ENCODE measurements at places on chromosomes 2 and 18.

GRCh38 chr18:57624988-57625387 is 3.4 kb upstream of the NARS1 start:
- DNase-seq = no peak

DNA sequence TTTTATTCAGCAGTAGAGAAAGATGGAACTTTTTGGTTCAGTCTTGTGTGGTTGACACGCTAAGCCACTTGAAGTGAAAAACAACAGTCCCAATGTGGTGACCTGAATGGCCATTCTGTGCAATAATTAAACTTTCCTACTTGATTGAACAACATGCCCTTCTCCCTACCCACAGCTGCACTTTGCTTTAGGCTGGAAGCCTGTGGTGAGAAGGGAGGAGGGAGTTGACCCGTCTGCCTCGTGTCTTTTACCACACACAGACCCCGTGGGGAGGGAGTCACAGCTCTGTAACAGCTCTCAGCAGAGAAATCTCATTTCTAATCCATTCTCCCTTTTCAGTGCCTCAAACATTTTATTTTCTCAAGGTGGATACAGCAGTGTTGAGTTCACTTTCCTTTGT is 138.2 kb upstream of the PKDCC start:
- no peak for DNase-seq

DNA sequence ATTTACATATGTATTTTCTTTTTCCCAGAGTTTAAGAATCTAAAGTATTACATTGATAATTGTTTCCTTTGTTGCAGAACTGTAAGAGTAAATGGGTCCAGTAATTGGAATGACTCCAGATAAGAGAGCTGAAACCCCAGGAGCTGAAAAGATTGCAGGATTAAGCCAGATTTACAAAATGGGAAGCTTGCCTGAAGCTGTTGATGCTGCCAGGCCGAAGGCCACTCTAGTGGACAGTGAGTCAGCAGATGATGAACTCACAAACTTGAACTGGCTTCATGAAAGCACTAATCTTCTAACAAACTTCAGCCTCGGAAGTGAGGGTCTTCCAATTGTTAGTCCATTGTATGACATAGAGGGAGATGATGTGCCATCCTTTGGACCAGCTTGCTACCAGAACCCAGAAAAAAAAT is 183.8 kb upstream of the STON1 start:
- DNase-seq = no peak

- no peak for DNase-seq
Measured at GRCh38 chr2:222797871-222798270, 63.0 kb upstream of the ACSL3 start.

DNA sequence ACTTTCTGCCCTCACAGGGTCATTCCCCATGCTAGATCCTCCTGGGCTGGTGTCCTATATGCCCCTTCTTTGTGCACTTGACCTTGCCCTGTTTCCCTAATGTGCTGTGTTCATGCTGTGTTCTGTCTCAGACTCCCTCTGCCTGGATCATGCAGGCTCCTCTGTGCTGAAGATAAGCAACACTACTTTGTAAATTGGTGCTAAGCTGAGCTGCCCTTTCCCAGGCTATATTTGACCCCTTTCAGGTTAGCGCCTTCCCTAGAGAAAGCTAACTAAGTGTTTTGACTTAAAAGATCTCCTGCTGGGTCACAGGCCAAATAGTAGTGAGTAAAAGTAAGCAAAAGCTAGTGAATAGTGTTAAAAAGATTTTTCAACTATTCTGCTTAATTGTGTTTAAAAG is 257.2 kb upstream of the RGPD4 start:
- no peak for DNase-seq

DNA sequence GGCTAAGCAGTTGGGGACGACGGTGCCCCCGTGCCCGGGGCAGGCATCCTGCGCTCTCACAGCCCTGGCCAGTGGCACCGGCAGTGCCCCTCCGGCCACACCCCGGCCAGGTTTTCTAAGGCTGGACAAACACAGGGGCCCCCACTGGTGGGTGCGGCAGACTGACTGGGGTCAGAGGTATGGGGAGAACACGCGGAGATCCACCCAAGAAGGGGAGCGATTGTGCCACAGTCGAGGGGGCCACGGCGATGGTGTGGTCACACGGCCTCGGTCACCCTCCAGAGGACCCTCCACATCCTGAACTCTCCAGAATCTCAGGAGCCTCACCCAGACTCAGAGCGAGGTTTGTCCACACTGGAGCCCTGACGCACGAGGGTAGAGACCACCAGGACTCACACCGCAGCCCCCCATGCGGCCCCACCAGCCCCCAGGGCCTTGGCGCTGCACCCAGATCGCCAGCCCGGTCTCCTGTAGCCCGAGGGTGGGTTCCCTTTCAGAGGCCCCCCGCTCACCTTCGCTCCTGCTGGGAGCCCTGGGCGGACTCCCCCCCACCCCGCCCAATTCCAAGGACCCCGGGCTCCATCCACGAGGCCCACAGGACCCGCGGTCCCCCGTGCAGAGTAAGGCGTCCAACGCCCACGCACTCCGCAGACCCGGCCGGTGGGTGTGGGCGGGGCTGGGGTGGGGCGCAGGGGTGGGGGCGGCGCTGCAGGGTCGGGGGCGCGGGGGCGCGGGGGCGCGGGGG is 15.2 kb downstream of the PDCD1 start:
- DNase-seq = no peak

DNA sequence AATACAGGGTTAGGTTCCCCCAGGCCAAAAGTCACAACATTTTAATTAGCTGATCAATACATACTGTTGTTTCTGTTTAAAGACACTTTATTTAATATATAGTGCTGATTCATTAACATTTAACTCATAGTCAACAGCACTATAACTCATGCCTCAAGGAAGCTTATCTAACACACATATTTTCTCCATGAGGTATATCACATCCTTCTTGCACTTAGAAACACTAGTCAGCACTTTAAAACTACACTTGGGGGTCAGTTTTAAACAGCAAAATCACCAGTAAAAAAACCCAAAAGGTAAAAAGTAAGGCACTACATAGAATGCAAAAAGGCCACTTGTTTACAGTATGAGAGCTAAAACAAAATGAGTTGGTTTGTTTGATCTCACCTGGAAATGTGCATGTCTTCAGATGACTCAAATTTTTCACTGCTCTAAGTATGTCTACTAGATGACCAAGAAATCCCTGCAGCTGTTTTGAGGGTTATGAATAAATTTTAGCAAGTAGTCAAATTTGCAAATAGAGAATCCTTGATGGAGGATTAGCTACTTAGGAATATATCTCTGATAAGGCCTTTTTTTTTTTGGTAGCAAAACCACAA is 54.1 kb upstream of the EPB41L5 start:
- no peak for DNase-seq

- no peak for DNase-seq
Measured at GRCh38 chr2:37740164-37740739, 68.8 kb upstream of the CDC42EP3 start.

DNA sequence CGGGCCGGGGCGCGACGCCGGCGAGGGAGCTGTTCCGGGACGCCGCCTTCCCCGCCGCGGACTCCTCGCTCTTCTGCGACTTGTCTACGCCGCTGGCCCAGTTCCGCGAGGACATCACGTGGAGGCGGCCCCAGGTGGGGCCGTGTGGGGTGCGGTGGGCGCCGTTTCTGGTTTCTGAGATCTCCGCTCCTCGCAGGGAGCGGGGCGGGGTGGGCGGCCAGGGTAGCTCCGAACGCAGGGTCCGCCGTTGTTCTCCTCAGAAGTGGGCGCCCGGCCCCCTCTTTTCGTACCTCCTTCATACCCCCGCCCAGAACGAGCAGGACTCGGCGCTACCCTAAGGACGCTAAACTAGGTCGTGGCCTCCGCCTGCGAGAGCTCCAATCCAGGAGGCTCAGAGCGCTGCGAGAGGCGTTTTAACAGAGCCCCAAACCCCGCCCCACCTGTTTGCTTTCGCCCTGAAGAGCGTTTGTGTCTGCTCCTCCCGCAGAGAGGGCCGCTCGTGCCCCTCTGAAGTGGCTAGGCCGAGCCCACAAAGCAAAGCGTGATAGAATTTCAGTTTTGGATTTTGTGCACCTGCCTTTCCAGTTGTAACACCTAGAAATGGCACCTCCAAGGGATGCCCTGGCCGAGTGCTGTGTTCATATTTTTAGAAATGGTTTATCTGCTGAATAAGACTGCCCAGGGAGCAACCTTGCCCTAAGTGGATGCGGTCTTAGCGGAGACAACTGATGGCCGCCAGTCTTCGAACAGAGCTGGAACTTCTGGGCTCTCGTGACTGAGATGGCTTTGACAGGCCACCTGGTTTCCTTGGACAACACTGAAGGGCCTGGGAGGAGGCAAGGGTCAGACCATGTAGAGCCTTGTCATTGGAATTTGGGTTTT is 626 bp downstream of the CAPN10 start:
- DNase-seq = no peak

DNA sequence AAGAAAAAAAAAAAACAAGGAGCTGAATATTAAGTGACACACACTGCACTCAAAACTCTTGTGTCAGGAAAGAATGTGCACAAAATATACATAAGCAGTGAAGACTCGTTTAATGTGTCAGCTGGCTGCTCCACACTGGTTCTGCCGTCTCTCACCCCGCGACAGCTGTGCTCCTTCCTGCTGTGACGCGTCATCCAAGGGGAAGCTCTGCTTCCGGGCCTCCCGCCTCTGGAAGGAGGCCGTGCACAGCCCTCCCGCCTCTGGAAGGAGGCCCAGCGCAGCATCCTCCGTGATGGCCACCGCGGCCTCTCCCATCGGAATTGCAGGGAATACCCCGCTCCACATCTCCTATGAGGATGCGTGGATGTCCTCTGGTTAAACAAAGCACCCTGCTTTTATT is 151.0 kb downstream of the HDAC4 start:
- DNase-seq = no peak

DNA sequence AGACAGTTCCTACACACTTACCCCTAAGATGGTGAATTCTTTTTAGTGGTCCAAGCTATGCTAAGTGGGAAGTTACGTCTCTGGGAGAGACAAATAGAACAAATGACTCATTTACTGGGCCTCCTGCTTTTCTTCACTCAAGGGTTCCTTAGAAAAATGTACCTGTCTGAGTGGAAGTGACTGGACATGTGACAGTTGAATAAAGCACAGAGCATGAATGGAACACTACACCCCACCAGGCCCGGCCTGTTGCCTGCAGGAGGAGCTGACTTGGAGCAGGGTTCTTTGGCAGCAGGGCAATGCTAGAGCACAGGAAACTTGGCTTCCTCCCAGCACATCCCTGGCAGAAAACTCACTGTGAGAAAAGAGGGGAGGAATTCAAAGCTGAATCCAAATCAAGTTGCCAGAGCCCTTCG is 451.0 kb upstream of the SETBP1 start:
- peak; percentile 7 for DNase-seq

All from epithelial cell of proximal tubule (primary cell).